ENCODE measurements at places on chromosomes 6 and 20.

- no peak for DNase-seq
Observed at GRCh38 chr20:46568570-46569129, 18.2 kb upstream of the OCSTAMP start.

GRCh38 chr6:88890394-88890793, 73.0 kb downstream of the RNGTT start:
- DNase-seq: no peak

- no peak for DNase-seq
Observed at GRCh38 chr6:12534069-12534853, 182.3 kb upstream of the PHACTR1 start.

DNA sequence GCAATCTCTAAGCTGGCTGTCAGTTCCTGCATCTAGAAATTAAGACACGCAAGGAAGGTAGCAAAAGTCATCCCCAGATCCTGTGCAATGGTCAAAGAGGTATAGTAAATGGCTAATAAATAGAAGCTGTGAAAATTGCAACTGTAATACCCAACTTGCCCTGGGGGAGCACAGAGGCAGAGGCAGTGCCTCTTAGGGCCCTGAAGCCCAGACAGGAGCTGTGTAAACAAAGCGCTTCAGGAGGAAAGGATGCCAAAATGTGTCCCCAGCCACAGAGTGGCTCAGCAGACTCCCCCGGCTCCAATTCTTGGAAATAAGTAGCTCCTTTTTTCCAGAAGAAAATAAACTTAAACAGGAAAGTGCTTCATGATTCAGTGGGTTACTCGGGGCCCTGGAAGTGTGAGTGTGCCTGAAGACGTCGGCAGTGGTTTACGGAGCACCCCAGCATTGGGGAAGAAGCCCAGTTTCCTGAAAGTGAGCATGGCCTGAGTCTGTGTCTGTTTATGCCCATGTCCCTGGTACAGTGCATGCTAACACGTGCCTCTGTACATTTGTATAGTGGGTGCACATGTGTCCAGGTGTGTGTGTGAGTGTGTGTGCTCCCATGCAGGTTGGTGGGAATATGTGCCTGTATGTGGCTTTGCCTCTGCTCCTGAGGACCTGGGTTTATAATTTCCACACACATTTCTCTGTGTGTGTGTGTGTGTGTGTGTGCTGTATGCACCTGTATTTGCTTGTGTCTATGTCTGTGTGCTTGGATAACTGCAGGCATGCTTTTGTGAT, 246.7 kb downstream of the MAFB start:
- DNase-seq: no peak

- DNase-seq: no peak
Observed at GRCh38 chr6:39642270-39642669, 82.9 kb downstream of the KIF6 start.
